Frontal cortex (tissue), 4 donors: ENCODE measurements at places on chromosomes 12 and 14. TPM values are rescaled to one million over a fixed set of nuclear protein-coding genes. Genes with fewer than 3 reads are reported as not detected.

Gene ITGA7
- 3.7 TPM for total RNA-seq

Gene PLEKHD1
- 0.41 TPM for total RNA-seq

Gene SERPINA3
- total RNA-seq: not detected

Gene ACADS
- 4.9 TPM for total RNA-seq

Gene DIABLO
- 57.5 TPM for total RNA-seq

Gene LMNTD1
- 1.2 TPM for total RNA-seq

Gene MEG3
- total RNA-seq: 95.4 TPM

Gene GPRC5A
- under 0.01 TPM for total RNA-seq

Gene HRK
- total RNA-seq: 0.41 TPM

Gene ANAPC7
- total RNA-seq: 44.0 TPM

Gene ENDOU
- total RNA-seq: not detected

DNA sequence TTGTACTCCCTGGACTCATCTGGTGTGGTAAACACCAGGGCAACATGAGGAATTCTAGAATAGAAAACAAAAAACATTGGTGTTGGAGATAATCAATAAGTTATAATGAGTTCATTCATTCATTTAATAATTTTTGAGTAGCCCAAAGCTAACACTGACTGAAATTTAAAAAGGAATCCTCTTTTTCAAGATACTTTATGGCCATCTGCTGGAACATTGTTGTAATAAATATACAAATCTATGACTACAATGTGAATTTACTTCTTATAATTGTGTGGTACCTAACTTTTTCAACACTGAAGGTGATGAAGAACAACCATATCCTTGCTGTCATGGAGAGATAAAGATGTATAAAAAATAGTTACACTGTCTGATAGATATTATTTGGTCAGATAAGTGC lies 687.3 kb upstream of the MIS18BP1 start:
- no peak for DNase-seq

DNA sequence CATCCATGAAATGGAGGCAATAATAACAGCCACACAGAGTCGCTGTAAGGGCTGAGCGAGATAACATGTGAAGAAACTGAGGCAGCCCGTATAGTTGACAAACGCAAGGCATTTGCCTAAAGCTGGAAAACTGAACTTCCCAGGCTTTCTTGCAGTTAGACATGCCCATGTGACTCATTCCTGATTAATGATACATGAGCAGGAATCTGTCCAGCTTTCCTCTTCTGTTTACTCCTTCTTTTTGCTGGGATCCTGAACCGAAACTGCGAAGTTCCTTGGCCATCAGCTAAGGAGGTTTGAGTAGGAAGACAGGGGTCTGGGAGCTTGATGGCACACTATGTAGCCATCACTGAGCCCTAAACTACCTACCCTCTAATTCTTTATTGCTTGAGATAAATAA lies 52.2 kb downstream of the ST8SIA1 start:
- DNase-seq: no peak

- DNase-seq: no peak
Observed at GRCh38 chr14:106308839-106309389, 782.5 kb downstream of the TMEM121 start.

DNA sequence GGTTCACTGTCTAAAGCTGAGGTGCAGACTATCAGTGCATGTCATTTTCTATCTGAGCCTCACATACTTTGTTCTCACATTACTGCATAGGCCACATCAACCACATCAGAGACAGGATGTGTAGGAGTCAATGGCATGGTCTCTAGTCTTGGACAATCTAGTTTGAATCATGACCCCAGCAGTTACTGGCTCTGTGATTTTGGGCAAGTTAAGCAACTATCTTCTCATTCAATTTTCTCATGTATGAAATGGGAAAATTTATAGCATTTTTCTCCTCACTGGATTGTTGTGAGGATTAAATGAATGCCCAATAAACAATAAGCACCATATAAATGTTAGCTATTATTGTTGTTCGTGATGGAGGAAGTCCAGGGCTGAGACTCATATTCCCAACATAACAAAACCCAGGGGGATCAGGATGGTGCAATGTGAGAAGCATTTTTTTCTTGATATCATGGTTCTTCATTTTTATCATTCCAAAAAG lies 432.6 kb downstream of the LRIG3 start:
- no peak for DNase-seq

DNA sequence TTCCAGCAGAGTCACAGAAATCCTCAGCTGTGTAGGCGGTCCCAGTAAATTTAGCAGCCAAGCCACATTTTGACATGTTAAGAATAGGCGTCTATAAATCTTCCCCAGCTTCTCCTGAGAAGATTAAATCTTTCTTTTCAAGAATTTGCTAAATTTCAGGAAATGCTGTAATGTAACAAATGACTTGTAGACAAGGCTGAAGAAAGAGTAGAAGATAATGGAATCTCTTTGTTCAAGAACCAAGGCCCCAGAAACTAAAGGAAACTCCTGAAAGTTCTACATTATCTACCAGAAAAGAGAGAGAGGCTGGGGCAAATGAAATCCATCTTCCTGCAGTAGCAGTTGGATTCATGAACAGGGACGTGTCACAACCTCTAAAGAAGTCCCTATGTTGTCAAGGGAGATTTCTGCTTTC lies 760.3 kb downstream of the NOVA1 start:
- DNase-seq: no peak

DNA sequence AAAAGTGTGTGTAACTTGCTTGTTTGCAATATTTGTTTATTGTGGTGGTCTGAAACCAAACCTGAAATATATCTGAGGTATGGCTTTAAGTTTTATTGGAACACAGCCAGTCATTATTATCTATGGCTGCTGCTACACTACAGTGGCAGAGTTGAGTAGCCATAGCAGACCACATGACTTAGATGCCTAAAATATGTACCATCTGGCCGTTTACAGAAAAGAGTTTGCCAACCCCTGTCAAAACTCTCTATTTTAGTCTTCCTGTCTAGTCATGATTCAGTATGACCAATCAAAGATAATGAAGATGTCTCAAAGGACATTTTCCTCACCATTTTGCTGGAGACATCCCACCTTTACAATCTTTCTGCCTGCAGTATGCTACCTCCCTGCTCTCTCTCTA lies 242.3 kb downstream of the ANO6 start:
- no peak for DNase-seq

DNA sequence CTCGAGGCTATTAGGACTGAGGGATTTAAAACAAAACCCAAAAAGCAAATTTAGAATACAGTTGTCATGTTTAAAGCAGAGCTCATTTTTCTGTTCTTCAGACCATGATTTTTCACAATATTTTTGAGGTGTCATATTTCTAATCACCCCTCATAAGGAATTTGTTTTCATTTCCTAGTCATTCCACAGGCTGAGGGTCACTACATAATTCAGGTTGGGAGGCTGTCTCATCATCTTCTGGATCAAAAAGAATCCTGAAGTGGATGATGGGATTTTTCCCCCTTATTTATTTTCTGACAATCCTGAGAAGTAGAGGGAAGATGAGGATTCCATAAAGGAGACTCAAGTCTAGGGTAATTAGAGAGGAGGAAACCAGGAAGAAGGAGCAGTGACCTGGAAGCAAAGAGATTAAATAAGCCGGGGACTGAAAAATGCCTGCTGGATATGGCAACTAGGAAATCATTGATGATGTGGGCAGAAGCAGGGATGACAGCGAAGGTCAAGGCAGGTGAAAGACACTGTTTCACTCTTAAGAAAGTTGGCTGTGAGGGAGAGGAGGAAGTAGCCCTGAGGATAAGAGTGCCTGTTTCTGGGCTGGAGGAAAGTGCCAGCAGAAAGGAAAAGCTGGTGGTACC lies 9.0 kb upstream of the PCNX1 start:
- no peak for DNase-seq

- DNase-seq: no peak
Observed at GRCh38 chr12:40106202-40106533, 287 bp upstream of the SLC2A13 start.

DNA sequence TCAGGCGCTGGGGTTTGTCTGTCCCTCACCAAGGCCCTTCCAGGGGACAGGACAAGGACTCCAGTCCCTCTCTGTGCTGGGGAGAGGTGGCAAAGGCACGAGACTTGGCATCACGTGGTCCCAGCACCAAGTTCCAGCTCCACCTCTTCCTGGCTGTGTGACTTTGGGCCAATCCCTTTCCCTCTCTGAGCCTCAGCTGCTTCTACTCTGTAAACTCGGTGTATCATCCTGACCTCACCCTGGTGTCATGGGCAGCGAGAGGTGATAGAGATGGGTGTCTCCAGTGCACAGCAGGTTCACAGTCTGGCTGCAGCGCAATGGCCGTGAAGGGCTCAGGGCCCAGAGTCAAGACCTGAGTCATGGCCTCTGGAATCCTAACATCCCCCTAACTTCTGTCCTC lies 54.0 kb downstream of the MVK start:
- no peak for DNase-seq

DNA sequence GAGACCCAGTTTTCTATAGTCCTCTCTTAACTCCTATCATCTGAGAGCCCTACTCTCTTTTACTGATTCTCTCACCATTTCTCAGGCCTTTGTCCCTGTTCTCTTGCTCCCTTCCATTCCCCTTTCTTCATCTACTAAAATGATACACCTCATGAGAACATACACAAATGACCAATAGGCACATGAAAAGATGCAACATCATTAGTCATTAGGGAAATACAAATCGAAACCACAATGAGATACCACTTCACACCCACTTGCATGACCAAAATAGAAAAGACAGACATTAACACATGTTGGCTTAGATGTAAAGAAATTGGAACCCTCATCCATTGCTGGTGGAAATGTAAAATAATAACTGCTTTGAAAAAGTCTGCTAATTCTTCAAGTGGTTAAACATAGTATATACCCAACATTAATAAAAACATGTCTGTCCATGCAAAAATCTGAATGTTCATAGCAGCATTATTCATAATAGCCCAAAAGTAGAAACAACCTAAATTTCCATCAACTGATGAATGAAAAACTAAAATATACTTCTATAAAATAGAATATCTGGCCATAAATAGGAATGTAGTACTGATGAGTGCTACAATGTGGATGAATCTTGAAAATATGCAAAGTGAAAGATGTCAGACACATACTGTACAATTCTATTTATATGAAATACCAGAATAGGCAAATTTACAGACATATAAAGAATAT lies 66.0 kb downstream of the DENND5B start:
- DNase-seq: no peak

DNA sequence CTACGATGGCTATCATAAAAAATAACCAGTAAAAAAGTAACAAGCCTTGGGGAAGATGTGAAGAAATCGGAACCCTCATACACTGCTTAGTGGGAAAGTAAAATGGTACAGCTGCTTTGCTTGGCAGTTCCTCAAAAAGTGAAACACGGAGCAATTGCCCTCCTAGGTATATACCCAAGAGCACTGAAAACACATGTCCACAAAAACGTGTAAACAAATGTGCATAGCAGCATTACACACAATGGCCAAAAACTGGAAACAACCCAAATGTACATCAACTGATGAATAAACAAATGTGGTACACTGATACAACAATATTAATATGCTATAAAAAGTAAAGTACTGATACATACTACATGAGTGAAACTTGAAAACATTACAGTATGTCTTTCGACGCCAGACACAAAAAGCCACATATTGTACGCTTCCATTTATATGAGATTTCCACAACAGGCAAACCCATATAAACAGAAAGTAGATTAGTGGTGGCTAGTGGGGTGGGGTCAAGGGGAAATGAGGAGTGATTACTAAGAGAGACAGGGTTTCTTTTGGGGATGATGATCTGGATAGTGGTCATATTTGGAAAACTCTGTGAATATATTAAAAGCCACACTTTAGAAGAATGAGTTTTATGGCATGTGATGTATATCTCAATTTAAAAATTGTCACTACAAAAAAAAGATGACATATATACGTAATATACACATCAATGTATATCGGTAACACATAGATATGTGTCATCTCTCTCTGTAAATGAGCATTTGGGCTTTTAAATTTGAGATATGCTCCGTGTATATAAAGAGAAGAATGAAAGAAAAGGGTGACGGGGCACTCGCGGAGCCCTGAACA lies 996 bp downstream of the SLC41A2 start:
- no peak for DNase-seq

GRCh38 chr14:21780429-21781084 lies 106.9 kb upstream of the OR4E1 start:
- DNase-seq: no peak

- DNase-seq: no peak
Observed at GRCh38 chr14:75662966-75663365, 1.9 kb downstream of the TTLL5 start.

DNA sequence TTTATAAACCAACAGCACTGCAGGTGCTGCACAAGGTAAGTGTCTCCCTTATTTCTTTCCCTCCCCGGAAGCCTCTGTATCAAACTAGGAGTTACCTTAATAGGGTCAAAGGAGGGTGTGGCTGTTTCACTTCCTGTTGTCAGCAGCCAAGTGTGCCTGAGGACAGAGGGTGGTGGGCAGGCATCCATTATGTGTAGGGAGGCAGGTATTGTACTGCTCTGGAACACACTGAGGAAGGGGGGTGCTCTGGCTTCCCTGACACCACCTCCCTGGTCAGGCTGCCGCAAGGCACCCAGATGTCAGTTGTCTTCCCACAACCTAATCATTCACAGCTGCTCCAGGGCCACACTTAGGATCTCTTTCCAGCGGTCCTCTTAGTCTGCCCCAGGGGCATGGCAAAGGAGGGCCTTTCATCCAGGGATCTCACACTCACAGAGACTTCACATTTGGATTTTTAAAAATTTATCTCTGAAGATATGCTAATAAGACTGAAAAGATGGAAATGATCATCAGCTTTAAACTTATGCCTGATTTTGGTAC lies 132.0 kb upstream of the ARHGAP5 start:
- DNase-seq: no peak

GRCh38 chr14:86501611-86502010 lies 971.7 kb downstream of the FLRT2 start:
- no peak for DNase-seq

GRCh38 chr14:50607761-50608160 lies 47.8 kb downstream of the ATL1 start:
- DNase-seq: no peak

DNA sequence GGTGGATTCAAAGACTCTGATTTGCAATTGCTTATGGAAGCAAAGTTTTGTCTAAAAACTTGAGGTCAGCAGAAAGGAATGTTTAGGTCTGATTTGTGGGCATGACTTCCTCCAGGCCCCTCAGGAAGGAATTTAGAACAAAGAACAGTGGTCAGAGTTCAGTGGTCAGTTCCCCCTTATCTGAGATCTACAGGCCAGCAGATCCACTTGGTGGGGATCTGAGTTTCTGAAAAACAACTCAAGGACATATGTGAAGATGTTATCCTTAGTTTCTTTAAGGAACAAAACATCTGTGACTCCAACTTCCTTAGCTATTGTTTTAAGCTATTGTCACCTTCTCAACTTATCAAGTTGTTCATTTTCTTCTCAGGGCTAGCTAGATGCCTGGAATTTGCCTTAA lies 28.0 kb upstream of the NAA30 start:
- no peak for DNase-seq
